Activated CD8-positive, alpha-beta memory T cell treated with anti-CD3 and anti-CD28 coated beads for 1 hour (primary cell): ENCODE measurements at places on chromosomes 1 and 21.

GRCh38 chr1:210828996-210829596 is 304.9 kb downstream of the KCNH1 start:
- no peak for DNase-seq

- no peak for DNase-seq
These were observed 110.4 kb upstream of the IPO9 start for GRCh38 chr1:201718346-201719202.

DNA sequence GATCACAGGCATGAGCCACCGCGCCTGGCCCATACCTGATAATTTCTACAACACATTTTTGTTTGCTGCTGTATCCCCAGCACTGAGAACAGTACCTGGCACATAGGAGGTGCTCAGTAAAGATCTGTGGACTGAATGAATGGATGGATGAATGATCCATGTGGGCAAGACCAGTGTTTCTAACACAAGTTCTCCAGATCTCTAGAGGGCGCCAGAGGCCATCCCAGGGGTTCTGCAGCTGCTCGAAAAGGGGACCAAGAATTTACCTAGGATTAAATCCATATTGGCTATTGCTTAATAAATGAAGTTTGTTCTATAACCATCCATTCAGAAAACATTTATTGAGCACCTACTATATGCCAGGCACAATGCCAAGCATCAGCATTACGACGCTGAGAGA is 167.7 kb downstream of the ACTL8 start:
- no peak for DNase-seq

DNA sequence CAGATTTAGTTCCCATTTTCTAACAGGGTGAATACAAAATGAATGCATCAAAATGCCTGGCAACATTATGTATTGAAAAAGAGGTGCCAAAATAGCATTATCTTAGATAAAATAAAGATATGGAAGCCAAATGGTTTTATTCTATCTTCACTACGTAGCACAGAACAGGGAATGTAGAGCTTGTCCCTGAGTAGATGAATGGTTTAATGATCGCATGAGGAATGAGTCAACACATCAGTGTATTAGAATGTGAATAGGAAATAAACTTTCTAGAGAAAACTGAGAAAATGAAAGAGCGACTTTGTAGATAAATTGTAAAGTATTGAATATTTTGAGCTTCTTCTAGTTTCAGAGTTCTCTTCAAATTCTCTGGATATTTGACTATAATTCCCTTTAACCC is 74.3 kb downstream of the BRINP3 start:
- DNase-seq: no peak

GRCh38 chr1:109897259-109897955 is 13.2 kb upstream of the CSF1 start:
- no peak for DNase-seq

- DNase-seq: no peak
These were observed 6.0 kb downstream of the TENT5B start for GRCh38 chr1:27006683-27007082.

DNA sequence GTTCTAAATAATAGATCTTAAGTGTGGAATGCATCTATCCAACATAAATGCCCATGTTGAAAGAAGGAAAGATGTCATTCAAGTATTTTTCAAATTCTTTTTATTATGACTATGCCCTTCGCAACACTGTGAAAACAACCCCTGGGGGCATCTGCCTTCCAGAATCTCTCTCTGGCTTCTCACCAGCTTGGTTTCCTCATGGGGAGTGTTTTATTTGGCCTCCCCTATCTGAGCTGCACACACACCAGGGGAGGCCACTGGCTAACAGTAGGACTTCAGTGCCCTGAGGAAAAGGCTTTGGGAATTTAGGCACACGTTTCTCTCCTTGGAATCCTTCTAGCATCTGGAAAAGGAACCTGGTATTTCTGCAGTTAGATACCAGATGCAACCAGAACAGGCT is 130.6 kb downstream of the EDEM3 start:
- DNase-seq: no peak

GRCh38 chr1:41515778-41516167 is 31.3 kb upstream of the EDN2 start:
- DNase-seq: no peak

DNA sequence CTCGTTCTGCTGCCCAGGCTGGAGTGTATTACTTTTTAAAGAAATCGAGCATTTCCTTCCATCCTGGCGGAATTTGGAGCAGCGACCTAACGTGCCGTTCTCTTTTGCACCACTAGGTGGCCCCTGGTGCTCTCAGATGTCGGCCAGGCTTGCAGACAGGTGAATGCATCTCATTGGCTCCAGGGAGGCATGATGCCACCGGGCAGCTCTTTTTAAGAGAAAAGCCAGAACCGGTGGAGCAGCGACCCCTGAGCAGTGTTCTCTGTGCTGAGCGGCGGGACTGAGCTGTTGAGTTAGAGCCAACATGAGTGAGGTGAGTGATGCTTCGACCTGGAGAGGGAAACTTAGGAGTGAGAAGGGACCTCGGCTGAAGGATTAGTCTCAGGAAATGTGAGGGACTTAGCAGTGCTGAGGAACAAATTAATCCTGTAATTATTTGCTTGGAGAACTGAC is at the start of gene PCP4:
TSS of gene PCP4 (plus strand) at position 241 of the 453 bp plus-strand sequence. CDS start at position 305, 64 bp downstream.
- DNase-seq: no peak

DNA sequence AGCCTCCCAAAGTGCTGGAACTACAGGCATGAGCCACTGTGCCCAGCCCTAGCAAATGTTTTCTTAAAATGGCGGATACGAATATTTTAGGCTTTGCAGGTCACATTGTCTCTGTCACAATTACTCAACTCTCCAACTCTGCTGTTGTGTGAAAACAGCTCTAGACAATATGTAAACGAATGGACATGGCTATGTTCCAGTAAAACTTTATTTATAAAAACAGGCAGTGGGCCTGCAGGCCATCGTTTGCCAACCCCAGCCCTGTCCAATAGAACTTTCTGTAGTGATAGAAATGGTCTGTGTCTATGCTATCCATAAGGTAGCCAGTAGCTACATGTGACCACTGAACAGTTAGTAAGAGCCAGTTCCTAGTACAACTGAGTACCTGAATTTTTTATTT is 4.3 kb upstream of the FBXO6 start:
- DNase-seq: no peak

- DNase-seq: no peak
These were observed 10.1 kb upstream of the TIAM1 start for GRCh38 chr21:31354122-31354521.

DNA sequence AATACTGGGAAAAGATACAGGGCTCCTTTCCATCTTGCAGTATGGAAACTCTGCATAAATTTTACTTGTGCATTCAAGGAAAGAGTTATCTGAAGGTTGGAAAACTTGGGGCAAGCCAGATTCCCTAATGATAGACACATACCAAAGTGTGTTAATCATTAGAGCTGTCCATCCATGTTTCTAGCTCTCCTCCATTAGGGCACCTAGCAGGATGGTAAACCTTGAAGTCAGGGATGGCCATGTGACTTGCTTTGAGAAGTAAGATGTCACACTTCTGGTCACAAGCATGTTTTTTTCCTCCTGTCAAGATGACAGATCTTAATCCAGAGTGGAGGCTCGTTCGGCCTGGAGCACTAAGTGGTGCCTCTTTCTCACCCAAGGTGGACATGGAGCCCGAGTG is 241.9 kb upstream of the RUNX1 start:
- DNase-seq: no peak

DNA sequence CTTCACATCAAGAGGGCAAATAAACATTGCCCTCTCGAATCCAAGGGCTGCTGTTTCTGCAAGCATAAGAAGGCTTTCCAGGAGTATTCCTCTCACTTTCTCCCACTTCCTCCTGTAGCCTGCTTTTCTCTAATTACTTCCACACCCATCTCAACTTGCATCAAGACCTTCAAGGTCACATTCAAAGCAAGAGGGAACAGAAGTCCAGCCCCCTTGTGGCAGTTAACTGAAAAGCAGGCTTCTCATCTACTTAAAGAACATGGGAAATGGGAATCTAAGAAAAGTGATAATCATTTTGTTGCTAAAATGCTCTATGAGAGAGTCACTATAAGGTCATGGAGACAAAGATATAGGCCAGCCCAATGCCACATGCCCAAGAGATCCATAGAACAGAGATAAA is 874.4 kb downstream of the KCNT2 start:
- no peak for DNase-seq

- no peak for DNase-seq
These were observed 2.5 kb downstream of the PPT1 start for GRCh38 chr1:40094466-40095110.

DNA sequence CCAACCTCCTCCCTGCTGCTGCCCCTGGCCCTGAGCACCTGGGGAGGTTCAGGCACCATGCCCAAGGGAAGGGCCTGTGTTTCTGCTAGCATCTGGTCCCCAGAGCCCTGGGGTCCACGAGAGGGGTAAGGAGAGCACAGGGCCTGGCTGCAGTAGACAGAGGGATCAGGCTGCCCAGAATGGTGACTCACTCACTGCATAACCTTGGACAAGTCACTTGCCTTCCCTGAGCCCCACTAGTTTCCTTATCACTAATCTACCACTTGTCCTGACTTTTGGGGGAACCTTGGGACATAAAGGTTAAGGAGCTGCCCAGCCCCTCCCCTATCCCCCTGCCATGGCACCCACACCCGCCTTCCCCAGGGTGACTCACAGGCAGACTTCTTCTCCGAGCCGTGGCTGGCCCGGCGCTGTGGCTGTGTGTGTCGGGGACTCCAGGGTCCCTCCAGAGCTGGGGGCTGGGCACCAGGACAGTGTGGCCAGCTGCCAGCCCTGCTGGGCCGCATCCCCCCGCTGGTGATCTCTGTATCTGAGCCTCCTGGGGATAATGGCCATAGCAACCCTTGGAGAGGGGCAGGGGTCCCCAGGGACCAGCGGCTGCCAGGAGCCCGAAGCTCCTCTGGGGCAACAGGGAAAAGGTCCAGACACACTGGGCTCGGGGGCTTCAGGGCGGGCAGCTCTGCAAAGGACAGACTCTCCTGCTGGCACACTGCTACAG is 4.0 kb downstream of the ARHGEF19 start:
- DNase-seq: no peak

- no peak for DNase-seq
These were observed 21.3 kb upstream of the ZNF326 start for GRCh38 chr1:89973471-89974127.

DNA sequence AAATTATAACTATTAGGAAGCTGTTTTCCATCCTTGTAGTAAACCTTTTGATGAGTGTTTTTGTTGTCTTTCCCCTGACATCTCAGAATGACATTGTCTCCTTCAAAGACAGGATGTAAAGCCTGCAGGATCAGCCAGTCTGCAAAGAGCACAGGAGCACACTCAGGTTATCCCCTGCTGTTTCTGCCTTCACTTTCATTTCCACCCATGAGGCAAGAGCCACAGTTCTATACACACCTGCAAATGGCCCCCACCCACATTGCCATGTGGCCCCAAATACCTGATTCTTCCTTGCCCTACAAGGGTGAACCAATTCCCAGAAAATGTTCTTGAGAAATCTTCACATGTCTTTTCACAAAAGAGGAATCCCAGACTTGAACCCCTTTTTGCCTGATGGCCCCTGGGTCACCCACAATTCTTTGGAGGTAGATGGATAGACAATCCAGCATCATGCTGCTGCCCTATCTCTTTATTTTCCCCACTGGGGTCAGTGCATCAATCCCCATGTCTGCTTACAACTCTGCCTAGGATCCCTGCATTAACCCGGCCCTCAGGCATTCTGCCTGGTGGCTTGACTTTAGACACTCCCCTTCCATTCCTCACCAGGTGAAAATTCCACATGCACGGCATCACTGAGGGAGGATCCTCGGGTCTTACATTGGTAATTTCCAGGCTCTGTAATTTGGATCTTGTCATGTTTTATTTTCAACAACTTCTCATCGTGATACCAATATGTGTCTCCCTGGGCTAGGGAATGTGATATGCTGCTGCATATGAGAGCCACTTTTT is 2.6 kb downstream of the FCRL3 start:
- DNase-seq: no peak

- DNase-seq: no peak
These were observed 33.5 kb downstream of the KCNC4 start for GRCh38 chr1:110243574-110243973.

GRCh38 chr1:67741736-67742135 is 56.7 kb downstream of the GADD45A start:
- no peak for DNase-seq

DNA sequence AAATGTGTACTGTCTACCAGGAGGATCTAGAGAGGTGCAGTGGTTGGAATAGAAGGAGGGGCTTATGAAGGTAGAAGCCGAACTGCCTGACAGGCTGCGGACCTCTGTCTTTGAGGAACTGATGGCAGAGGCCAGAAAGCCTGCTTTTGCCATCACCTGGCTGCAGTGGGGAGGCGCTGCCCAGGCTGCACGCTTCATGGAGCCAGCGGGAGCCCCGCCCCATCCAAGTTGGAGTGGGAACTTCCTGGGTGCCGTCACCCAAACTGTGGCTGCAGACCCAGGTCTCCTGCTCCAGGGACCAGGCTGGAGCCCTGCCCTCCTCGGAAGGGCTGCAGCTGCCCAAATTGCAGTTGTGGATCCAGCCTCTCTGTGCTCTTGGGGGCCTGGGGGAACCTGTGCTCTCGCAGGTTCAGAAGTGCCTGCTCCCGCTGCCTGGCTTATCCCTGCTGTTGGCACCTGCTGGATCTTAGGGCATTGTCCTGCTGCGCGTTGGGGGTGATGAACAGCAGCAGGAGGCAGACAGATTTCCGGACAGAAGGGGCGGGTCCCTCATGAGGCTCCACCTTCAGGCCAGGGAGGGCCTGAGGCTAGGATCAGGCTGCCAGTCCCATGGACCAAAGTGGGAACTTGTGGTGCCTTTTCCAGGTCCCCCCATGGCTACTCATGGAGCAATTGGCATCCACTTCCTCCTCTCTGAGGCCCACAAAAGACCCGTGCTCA is 118.0 kb upstream of the PLPPR4 start:
- no peak for DNase-seq

DNA sequence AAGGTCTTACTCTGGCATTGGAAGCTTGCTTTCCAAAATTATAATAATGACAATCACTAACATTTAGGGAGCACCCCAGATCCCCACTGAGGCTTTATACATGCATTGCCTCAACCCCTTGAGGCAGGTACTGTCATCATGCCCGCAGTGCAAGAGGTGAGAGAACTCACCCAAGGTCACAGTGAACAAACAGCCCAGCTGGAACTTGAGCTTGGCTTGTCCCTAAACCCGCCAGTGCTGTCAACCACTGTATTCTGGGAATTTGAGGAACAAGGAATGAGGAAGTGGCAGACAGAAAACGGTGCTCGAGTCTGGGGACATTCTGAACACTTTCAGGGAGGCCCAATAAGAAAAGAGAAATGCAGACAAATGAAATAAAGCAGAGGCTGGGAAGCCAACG is 34.6 kb upstream of the TLR5 start:
- no peak for DNase-seq

GRCh38 chr1:231757101-231757404 is 130.5 kb downstream of the DISC1 start:
- no peak for DNase-seq

DNA sequence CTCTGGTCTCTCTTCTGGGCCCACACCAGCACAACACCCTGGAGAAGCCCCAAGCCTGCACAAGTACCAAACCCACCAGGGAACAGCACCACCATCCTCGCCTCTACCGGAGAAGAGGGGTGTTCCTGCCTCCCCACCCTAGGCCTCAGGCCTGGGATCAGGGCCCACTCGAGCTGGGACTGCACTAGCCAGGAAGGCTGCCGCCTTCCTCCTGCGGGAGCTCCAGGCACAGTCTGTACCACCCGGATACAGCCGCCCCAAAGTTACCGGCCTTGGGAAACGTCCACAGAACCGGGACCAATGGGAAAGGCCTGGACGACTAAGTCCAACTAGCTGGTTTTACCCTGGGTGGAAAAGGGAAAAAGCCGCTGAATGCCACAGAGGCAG is 3.4 kb downstream of the TAL1 start:
- no peak for DNase-seq
